ENCODE measurements at places on chromosomes 13 and 19.

DNA sequence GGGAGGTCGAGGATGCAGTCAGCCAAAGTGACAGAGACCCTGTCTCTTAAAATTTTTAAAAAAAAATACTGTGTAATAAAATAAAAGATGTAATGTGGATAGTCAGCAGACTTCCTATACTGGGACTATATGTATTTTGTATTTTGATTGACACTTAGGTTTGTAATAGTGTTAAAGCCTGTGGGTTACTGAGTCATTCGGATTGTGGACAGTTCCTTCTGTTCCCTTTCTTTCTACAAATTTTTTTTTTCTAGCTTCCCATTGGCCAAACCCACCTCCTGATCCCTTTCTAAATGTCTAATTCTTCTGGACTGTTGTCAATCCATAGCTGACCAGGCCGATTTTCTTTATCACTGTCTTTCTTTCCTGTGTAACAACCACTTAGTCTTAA is 108.0 kb downstream of the DNAJC3 start:
- no peak for DNase-seq

DNA sequence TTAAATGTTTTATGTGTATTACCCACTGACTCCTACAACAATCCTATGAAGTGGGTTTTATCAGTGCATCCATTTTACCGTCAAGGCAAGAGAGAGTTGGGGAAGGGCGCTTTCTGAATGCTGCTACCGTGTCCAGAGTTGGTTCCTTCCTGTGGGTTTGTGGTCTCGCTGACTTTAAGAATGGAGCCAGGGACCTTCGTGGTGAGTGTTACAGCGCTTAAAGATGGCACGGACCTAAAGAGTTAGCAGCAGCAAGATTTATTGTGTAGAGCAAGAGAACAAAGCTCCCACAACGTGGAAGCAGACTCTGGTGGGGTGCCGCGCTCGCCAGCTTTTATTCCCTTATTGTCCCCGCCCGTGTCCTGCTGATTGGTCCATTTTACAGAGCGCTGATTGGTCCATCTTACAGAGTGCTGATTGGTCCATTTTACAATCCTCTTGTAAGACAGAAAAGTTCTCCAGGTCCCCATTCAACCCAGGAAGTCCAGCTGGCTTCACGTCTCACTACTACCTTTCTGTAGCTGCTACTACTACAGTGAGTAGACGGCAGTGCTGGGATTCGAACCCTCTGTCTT is 6.1 kb downstream of the OSCAR start:
- DNase-seq: no peak

GRCh38 chr13:51682686-51683085 is 98.4 kb downstream of the WDFY2 start:
- DNase-seq: no peak

GRCh38 chr13:74184283-74184682 is 50.1 kb upstream of the KLF12 start:
- DNase-seq: no peak

- DNase-seq: no peak
Measured at GRCh38 chr19:14370169-14370939, 10.9 kb upstream of the ADGRE5 start.

- DNase-seq: no peak
Measured at GRCh38 chr19:19388568-19389555, 16.6 kb upstream of the GATAD2A start.

DNA sequence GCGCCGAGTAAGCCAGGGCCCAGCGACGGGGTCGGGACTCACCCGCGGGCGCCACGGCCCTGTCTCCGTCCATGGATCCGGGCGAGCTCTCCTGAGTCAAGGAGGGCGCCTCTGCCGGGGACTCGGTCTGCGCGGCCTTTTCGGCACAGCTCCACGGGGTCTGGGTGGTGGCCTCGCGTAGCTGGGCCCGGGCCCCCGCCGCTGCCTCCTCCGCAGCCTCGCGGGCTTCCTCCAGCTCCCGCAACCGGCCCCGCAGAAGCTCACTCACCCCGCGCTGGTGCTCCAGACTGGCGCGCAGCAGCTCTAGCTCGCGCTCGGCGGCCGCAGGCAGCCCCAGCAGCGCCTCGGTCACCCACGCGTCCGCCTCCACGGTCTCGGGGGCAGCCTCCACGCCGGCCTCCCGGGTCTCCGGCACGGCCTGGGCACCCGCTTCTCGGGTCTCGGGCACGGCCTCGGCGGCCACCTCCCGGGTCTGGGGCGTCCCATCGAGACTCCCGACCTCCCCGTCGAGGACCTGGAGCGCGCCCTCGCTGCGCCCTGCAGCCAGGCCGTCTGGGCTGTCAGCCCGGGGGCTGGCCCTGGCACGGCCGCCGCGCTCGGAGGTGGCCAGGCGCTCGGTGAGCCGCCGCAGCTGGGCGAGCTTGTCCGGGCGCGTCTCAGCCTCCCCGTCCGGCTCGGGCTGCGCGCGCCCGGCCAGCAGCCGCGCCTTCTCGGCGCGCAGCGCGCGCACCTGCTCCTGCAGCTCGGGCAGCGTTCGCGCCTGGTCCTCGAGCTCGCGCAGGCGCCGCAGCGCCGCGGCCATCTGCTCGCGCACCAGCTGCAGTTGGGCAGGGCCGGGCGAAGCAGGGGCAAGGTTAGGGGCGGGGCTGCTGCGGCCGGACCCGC is 8.4 kb downstream of the KANK3 start:
- DNase-seq: no peak

- DNase-seq: no peak
Measured at GRCh38 chr19:11256189-11256588, 6.1 kb downstream of the DOCK6 start.

Measured in BJ (cell line).